ENCODE measurements at places on chromosomes 16 and 17.
A peak's percentile ranks its signal among the peaks of the same experiment; 100 is the strongest.

DNA sequence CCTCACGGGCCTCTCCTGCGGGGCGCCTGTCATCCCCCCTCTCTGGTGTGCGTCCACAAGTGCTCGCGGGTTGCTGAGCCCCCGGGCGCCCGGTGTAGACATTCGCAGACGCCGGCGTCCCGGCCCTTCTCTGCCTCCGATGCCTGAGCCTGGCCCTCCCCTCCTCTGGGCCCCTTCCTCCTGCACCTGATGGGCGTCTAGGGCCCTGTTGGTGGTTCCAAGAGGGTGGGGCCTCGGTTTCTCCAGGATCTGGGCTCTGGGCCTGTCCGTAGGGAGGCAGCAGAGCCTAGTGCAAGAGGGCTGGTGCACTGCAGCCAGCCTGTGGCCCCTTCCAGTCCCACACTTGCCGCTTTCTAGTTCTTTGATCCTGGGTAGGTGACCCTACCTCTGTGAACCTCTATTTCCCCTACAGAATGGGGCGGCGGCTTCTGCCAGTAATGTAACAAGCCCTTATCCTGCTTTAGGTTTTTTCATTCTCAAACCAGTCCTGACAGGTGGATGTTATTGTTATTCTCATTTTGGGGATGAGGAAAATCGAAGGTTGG lies 623 bp downstream of the E4F1 start:
- no peak for DNase-seq

DNA sequence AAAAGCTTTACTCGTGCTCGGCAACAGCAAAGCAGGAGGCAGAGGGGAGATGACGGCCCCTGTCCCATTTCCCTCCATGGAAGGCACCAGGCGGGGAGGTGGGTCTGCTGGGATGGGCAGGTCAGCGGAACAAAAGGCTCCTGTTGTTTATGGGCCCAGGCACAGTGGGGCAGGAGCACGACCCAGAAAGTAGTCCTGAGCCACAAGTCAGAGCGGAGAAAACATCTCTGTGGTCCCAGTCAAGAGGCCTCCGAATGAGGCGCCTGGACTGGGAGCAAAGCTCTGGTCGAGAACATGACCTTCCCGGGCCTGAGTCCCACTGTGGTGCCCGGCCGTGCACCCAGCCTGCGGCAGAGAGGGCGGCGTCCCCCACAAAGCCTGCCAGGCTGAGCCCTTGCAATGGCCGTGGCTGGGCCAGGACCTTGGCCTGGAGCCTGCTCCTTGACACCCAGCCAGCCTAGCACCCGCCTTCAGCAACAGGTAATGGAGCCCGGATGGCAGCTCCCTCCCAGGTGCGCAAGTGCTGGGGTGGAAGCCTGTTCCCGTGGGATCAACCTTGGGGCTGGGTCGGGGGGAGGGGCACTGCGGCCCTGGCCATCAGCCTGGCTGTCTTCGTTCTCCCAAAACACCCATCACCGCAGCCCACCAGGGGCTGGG lies 3.6 kb downstream of the RFNG start:
- DNase-seq: no peak

GRCh38 chr17:35930211-35931065 lies at the start of gene RDM1:
Gene RDM1 (minus strand): TSS chr17:35930773. CDS start chr17:35930727, 46 bp downstream.
- DNase-seq: peak; percentile 76

DNA sequence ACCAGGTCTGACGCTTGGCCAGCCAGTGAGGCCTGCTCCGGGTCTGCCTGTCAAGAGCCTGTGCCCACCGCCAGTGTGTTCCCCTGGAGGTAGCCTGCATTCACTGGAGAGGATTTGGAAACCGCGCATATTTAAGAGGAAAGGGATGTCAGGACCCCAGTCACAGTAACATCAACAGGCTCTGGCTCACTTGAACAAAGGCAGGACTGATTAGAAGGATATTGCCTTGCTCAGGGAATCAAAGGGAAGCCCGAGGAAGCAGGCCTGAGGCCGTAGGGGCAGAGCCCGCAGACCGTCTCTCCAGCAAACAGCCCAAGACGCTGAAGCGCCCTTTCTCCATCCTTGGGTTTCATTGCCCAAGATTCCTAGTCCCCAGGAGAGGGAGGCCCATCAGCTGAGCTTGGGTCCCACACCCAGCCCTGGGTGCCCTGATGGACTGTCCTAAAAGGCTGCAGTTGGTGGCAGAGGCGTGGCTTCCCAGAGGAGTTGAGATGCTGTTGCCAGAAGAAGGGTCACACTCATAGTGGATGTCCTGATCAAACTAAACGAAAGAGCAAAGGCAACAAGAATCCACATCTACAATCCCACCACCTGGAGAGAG lies 23.2 kb downstream of the NT5M start:
- DNase-seq: no peak

GRCh38 chr16:20763461-20764232 lies at the start of gene ACSM3:
Gene ACSM3 (plus strand): TSS chr16:20764014. CDS start chr16:20770035, 6,021 bp downstream.
- DNase-seq: no peak

DNA sequence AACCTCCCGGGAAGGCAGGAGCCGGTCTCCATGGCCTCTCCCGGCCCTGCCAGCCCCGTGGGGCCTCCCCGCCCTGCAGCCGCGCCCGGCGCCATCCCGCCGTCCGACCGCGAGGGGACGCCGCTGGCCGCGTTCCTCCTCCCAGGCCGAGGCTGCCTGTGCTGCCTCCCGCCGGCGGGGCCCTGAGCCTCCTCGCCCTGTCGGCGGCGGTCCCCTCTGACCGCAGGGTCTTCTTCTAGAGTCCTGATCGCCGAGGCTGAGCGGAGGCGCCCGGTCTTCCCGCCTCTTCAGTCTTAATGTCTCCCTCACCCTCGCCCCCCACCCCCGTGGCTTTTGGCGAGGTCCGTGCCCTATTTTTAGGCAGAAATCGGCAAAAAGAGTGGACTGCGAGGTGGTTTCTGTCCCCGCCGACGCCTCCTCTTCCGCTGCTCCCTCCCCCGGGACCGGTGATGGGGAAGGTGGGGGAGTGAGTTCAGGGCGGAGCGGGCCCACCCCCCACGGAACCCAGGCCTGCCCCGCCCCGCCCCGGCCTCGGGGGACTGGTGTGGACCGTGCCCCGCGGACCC lies 794 bp upstream of the CPNE7 start:
- DNase-seq: peak; percentile 82

DNA sequence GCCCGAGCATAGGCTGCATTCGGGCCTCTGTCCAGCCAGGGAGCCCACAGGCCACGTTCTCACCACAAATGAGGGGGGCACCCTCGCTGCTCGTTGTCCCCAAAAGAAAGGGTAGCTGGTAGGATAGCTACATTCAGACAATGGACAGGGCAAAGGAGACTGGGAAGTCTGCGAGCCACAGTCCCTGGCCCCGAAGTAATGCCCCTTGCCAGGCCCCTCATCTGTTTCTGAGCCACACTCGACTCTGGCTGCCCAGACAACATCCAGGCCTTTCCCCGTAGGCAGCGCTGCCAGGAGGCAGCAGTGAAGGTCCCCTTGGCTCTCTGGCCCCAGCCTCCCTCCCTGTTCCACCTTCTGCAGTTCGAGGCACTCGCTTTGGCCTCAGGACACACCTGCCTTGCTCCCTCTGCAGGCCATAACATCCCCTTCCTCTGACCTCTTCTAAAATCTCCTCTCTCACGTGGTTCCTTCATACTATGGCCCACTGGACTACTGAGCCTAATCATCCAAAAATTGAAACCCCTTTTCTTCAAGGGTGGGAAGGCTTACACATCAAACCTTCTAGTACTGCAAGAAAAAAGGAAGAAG lies 12.2 kb downstream of the AIPL1 start:
- DNase-seq: no peak

DNA sequence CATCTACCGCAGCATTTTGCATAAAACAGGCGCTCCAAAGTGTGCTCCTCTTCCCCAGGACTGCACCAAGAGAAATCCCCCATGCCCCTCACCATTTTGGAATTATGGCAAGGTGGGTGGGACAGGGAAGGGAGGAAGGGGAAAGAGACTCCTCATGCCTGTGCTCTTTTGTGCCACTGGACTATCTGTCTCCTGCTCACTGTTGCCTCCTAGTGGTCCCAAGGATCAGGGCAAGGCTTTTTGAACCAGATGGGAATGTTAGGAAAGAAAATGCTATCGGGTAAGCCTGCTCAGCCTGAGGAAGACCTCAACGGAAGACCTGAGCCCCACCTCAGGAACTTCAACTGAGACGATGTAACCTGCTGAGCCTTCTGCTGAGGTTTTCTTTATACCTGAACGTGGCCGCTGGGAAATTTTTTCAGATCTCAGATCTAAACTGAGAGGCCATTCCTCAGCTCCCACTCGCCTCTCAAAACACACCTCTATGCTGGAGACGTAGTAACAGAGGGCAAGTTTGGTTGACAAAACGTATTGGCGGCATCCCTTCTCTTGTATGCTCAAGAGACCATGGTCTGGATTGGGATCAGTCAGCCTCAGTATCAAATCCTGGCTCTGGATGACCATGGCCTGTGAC lies 58.3 kb downstream of the SPACA3 start:
- peak; percentile 44 for DNase-seq

DNA sequence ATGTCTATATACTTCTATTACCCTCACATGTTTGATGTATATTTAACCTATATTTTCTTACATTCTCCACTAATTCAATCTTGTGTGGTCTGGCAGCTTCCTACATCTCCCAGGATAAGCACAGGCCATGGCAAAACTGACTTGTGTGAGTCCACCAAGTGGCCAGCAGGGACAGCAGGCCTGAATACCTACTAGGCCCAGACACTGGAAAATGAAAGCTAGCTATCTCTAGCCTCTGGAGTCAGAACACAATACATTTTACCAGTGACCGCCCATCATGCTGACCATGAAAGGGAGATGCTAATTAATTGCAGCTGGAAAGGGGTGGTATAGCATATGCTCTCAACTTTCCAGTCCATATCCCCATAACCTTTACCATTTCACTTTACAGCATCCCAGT lies 132.3 kb downstream of the PCTP start:
- DNase-seq: no peak

GRCh38 chr17:37294888-37295287 lies 80.9 kb upstream of the C17orf78 start:
- DNase-seq: no peak

DNA sequence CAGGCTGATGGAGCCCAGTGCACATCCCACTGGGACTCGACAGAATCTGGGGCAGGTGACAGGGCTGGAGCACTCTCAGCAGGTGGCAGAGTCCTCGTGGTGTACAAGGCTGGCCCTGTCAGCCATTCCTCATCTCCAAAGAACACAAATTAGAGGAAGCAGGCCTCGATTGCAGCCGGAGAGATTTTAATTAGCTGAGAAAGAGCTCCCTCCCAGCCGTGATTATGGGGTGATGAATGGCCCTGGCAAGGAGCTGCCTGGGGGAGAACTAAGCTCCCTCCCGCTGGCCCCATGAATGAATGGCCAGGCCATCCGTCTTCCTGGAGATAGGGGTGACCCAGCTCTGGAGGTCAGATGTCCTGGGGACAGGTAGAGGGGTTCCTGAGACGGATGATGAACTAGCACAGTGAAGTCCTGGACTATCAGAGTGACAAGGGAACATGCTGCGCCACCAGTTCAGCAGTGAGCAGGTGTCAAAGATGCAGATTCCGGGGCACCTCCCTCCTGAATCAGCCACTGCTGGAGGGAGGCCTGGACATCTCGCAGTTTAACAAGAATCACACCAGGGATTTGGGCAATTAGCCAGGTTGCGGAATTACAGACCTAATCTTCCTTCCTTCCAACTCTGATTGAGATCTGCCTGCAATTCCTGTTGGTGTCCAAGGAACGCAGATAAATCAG lies 35.5 kb downstream of the PIMREG start:
- DNase-seq: no peak

GRCh38 chr16:66131895-66132294 lies 234.6 kb upstream of the CDH5 start:
- no peak for DNase-seq

GRCh38 chr16:8831871-8832716 lies 34.5 kb downstream of the PMM2 start:
- DNase-seq: peak; percentile 98

Measured in NT2/D1 (cell line).